ENCODE measurements at places on chromosomes 7 and 10.

- no peak for DNase-seq
Observed at GRCh38 chr7:30458311-30458710, 20.3 kb downstream of the NOD1 start.

DNA sequence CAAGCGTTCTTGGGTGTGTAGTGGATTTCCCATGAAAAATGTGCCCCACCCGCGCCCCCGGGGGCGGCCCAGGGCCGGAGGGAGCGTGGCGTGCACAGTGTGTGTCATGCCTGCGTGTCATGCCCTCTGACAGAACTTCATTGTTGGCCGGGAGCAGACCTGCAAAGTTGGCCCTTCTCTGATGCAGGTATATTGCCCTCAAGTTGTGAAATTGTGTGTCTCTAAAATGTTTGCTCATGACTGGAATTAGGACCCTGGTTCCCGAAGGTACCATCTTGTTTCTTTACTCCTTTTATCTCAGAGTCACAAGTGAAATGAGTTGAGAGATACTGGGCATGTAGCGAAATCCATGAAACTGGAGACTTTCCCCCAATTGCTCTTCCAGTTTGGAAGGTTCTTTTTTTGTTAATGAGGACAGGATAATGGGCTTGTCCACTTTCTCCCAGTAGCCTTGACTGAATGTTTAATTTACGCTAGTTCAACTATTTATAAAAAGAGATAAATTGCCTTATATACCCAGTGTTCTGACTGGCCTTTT, 26.2 kb downstream of the ADK start:
- DNase-seq: no peak

GRCh38 chr10:117272195-117273076, 31.5 kb downstream of the SLC18A2 start:
- no peak for DNase-seq

DNA sequence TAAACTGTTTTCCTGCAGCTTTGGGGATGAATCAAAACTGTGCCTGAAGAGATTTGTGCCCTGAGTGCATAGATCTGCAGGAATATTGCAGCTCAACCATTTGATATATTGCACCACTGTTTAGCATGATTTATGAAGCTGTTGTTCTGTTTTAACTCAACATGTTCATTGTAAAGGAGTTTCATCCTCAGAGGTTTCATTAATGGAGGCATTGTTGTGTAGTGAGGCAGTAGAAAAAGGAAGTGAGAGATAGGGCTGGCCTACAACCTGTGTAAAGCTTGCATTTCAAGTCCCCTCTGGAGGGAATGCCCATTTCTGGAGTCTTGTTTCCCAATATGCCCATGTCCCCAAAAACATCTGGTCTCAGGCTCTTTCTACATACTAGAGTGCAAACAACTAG, 67.5 kb downstream of the DNAJC12 start:
- DNase-seq: no peak

DNA sequence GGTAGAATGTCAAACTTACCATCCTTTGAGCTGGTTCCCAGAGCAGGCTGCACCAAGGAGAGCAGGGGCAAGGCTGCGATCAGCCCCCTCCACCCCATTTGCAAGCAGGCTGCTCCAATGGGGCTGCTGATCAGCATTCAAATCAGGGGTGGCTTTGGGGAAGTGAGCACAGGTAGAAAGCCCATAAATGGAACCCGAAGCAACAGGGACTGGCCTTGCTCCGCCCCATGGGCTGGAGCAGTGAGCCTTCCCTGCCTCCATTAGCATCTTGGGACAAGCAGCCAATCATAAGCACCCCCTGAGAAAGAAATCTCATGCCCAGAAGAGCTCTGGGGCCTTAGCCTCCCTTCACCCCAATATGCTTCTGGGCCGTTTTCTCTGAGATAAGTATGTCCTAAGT, 4.0 kb upstream of the PKD1L1 start:
- no peak for DNase-seq

GRCh38 chr7:53413021-53413420, 377.6 kb downstream of the POM121L12 start:
- DNase-seq: no peak

- DNase-seq: no peak
Observed at GRCh38 chr10:47164126-47164799, 135.7 kb upstream of the GDF10 start.

DNA sequence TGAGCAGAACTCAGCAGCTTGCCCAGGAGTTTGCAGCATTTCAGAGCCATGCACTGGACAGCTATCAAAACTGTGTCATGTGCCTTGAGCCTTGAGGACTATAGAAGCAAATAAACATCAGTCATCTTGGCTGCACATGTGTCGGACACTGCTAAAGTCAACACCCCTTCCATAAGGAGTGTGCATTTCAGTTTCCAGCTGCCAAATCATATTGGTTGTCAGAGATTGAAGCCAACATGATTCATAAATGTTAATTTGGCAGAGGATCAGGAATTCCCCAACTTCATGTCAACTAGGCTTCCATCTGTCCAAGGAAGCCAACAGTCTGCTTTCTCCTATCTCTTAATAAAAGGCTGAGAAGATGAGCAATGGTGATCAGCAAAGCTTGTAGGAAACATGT, 32.8 kb downstream of the SLC16A12 start:
- DNase-seq: no peak

DNA sequence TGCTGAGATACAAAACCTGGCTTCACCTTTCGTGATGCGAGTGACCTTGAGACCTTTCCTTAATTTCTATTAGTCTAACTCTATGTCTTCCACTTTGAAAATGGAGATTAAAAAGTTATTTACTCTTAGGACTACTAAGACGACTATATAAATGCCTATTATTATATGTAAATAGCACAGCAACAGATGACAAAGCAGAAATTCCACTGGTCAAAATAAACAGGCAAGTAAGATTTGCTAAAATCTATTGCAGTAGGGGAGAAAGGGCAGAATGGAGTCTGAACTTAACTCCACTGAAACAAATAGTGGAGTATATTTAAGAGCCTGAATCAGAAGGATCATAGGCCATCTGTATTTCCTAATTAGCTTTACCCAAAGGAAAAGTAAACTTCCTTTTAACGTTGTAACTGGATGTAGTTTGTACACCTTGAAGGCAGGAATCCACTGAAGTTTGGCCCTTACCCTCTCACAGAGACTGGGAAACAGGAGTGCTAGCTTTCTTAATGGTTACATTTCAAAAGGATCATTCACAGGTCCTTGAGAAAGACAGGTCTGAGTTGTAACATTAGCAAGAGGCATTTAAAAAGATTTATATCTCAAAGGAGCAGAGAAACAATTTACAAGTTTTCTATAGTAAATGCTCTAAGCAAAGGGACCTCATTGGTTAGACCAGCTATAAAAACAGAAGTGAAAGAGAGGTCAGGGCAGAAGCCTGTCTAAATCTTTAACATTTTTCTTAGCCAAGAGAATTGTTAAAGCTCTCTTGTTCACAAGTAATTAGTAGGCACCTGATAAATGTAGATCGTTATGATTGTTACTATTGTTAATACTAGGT, 332.5 kb downstream of the ZWINT start:
- DNase-seq: no peak

GRCh38 chr10:77442699-77443189, 194.9 kb downstream of the KCNMA1 start:
- no peak for DNase-seq

DNA sequence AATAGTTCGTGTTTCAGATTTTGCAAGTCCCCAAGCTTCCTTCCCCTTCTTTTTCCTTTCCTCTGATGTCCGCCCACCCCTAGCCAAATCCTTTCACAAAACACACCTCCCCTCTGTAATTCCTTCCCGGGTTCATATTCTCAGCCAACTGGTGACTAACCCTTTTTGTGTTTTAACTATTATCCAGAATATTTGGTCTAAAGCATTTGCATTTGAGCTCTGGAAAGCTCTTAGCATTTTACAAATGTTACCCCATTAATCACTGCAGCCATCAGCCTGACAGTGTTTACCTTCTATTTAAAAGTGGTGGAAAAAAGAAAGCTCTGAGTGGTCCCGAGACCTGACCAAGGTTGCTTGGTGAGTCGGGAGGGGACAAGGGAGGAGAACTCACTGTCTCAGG, 139.0 kb downstream of the CREB5 start:
- DNase-seq: no peak

- DNase-seq: no peak
Observed at GRCh38 chr10:50044941-50045664, 22.7 kb upstream of the WASHC2A start.

GRCh38 chr7:84610390-84610789, 415.8 kb upstream of the SEMA3A start:
- no peak for DNase-seq

- no peak for DNase-seq
Observed at GRCh38 chr10:89221919-89222318, 14.8 kb upstream of the CH25H start.

- DNase-seq: no peak
Observed at GRCh38 chr10:131949041-131949862, 32.5 kb downstream of the BNIP3 start.

DNA sequence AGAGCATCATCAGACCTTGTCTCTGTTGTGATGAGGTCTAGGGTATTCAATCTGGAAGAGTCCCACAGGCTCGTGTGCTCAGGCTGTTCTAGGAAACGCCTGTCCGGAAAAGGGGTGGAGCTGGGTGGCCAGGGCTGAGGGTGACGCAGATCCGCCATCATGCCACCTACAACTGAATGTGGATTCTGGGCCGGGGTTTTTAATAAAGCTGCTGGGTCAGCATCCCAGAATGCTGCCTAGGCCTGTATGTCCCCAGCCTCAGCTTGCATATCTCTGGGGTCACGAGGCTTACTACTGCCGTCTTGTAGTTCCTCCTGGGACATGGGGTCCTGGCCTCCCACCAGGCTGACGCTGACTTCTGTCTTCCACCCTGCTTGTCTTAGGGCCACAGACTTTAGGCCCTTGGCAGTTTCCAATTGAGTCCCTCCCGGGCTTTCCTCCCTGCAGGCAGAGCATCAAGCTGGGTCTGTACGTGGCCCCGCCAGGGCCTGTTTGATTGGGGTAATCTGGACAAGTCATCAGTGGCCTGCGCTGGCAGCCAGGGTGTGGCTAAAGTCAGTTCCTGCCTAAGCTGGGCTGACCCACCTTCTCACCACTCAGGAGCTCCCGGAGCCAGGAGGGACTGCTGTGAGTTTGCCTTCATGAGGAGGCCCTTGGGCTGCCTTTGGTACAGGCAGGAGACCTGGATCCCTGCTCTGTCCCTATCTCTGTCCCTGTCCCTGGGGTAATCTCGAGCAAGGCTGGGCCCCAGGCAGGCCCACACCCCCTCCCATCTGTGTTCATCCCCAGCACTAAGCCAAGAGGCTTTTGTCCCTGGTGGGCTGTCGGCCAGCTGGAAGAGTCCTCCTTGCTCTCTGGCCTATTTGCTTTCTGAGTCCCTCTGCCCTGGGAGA, 79.9 kb downstream of the ZMIZ1 start:
- no peak for DNase-seq

DNA sequence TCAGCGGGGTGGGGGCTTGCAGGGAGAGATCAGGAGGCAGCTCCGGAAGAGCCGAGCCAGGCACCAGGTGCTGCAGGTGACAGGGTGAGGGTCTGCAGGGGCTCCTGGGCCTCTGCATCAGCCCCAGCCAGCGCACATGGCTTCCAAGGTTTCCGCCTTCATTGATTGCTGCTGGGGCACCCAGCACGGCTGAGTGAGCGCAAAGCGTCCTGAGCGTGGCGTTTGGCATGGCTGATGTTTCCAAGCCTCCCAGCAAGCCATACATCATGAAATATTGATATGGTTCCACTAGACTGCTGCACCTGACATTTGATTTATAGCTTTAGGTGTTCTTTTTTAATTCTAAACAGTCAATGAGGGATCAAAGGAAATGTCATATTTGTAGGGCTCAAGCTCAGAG, 259.0 kb downstream of the WDR37 start:
- no peak for DNase-seq

DNA sequence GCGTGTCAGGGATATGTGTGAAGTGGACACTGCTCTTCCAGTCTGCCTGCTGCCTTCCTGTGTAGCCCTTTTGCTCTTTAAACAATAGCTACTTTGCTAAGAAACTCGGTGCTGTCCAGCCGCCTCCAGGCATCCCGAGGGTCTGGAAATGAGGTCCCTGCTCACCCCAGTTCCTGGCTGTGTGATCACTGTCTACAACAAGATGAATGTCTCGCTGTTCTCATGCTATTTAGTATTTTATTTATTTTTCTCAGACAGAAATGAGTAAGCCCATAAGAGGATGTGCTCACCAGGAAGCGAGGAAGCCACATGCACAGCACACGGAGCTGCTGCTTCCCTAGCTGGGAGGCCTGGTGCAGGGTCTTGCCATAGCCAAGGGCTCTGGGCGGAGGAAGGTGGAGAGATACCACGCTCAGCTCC, 167.0 kb upstream of the PITRM1 start:
- DNase-seq: peak; percentile 8

DNA sequence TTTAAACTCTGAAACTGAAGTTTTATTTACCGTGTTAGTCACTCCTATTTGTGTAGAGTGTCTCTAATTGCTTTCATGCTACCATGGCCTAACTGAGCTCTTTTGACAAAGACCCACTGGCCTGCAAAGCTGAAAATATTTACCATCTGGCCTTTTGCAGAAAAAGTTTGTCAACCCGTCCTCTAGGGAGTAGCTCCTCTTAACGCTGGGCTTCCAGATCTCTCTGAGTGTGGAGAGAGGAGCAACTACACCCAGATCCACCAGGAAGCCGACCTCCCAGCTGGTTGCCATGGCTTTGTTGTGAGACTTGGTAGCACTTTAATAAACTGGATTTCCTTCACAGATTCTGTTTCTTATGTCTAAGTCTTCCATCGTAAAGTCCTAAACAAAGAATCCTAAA, 4.2 kb upstream of the C10orf71 start:
- DNase-seq: no peak

GRCh38 chr7:113118074-113118959, at the start of gene SMIM30:
SMIM30 (minus strand) TSS chr7:113118554; CDS start chr7:113117578, 976 bp downstream.
- DNase-seq: peak; percentile 88

GRCh38 chr7:128201067-128201689, 39.9 kb upstream of the LEP start:
- DNase-seq: peak; percentile 45

GRCh38 chr10:95758351-95759025, 2.5 kb downstream of the ENTPD1 start:
- no peak for DNase-seq

DNA sequence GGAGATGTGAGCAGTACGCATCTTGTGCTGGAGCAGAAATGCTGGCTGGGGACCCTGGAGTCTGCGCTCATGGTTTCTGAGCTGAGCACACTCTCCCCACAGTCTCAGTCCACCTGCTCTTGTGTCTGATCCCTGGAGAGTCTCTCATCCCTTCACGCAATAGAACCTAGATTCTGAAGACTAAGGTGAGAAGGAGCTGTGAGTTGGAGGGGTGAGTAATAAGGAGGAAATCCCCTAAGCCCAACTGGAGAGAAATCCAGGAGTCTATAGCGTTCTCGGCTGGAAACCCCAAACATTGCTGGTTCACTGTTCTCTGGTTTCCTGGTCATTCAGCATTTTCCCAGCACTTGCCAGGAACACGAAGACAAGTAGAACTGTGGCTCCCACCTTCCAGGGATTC, 68.3 kb upstream of the SMNDC1 start:
- no peak for DNase-seq
